ENCODE measurements at places on chromosomes 6 and 20. TPM values are rescaled to one million over a fixed set of nuclear protein-coding genes. Genes with fewer than 3 reads are reported as not detected.

DNA sequence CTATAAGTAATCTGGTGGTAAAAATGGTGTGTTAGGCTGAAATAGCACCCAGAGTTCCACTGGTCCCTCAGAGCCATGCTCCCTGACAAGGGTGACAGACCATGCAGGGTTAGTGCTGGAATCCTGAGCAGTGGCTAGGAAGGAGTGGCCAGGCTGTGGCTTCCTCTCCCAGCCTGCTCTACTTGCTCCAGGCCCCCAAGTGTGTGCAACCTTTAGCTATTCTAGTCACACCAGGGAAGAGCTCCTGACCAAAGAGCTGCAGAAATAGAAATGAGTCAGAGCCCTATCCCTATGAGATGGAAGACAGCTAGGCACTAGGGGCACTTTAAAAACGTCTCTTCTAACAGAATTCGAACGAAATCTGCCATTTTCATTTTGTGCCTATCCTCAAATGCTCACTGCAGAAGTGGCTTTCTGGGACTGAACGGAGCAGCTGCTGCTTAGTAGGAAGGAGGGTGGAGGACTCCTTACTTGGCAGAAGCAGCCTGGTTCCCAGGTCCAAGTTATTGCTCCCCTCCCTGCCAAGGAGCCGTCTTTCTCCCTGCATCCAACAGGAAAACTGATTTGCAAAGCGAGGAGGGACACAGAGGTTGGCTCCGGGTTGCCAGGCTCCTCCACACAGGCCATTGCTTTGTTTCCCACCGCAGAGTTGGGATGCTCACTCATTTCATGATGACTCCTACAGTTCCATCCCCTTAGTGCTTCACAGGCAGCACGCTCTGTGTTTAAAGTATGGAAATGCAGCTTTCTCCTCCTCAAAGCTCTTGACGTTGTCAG lies 754.5 kb downstream of the C6orf118 start:
- no peaks in the 10 kb centered on the region for H3K27me3 ChIP-seq
- no peak overlapping the region for H3K27ac ChIP-seq
- no peaks in the 10 kb centered on the region for H3K4me1 ChIP-seq
- no peak for DNase-seq
- no peaks in the 10 kb centered on the region for H3K36me3 ChIP-seq

DNA sequence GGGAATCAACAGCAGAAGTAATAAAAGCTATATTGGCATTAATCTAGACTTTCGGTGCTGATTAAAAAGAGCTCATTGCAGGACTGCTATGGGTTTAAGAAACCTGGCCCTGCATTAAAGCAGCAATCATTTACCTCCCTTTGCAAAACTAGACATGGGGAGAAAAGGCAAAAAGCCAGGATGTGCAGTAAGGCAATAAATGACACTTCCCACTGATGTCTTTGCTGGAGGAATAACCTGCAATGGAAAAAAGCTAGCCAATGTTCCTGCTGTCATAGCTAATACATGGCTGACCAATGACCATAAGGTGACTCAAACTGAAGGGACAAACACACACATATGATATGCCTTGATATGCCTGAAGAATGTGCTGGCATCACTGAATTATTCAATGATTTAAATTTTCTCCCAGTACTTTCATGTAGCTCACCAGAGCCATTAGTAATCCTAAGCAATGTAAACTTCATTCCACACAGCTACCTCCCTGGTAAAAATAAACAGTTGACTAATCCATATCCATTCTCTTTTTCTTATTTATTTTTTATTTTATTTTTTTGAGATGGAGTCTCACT lies 8.7 kb downstream of the DNAAF9 start:
- H3K27me3 ChIP-seq, result no peaks in the 10 kb centered on the region
- H3K4me3 ChIP-seq, result no peak overlapping the region
- peaks cover 9% of the 10 kb centered on the region for H3K36me3 ChIP-seq
- H3K4me1 ChIP-seq, result no peaks in the 10 kb centered on the region

DNA sequence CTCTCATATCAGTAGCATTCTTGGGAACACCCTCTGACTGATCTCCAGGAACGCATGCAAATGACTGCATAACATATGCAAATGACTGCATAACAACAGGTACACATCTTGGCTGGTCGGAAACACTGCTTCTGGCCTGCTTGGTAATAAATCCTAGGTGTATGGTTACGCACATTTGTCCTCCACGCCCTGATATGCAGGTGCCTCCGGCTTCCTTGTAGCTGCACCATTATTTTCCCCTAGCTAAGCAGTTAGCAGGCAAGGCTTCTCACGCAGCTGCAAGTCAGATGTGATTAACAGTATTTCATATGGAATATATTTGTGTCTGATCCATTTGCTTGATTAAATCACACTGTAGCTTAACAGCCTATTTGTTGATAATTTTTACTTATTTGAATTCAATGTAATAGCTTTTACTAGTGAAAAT lies 5.9 kb downstream of the RPS6KA2 start:
- H3K27me3 ChIP-seq, result peaks cover 16% of the 10 kb centered on the region
- no peak overlapping the region for H3K27ac ChIP-seq
- peaks cover 2% of the 10 kb centered on the region for H3K36me3 ChIP-seq

GRCh38 chr6:89574910-89575561 lies 63.5 kb downstream of the LYRM2 start:
- DNase-seq, result no peak
- H3K36me3 ChIP-seq, result no peaks in the 10 kb centered on the region

DNA sequence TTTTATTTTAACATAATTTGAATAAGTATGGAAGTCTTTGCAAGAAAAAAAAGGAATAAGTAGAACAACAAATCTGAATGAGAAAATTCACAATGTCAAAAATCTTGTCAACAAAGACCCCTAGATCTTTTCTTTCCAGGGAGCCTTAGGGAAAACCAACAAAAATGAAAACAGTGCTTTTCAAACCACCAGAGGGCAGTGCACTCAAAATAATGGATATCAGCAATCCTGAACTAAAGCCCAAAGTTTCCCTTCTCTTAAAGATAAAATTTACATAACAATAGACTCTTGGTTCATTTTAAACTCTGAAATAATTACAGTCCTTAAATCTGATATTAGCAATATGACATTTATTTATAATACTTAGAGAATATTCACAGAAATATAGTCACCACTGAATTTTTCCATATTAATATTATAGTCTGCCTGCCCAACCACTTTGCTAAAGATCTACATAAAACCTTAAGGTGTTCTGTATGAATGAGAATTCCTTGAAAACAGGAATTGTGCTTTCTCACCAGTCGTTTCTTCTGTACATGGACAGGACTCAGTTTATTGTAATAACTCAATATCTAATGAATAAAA lies 105.3 kb upstream of the BMP5 start:
- no peaks in the 10 kb centered on the region for H3K36me3 ChIP-seq
- DNase-seq, result no peak
- H3K27ac ChIP-seq, result no peak overlapping the region
- no peak overlapping the region for H3K4me3 ChIP-seq

DNA sequence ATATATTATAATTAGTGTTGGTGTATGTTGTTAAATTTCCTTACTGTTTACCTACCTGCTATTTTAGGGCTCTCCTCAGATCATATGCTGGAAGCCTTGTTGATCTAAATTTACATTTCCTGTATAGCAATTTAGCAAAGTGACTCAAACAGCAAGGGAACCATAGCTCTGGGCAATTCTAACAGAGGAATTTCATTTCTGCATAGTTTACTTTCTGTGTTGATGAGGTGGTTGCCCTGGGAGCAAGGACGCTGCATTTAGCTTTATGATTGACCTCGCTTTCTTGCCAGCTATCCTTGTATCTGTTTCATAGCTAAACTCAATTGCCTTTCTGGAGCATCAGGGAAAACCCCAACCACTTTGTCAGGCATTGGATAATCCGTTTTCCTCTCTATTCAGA lies 810.8 kb downstream of the GRIK2 start:
- no peaks in the 10 kb centered on the region for H3K27me3 ChIP-seq
- H3K4me3 ChIP-seq, result no peak overlapping the region
- no peak for DNase-seq
- no peaks in the 10 kb centered on the region for H3K4me1 ChIP-seq
- no peak overlapping the region for H3K27ac ChIP-seq
- no peaks in the 10 kb centered on the region for H3K36me3 ChIP-seq

DNA sequence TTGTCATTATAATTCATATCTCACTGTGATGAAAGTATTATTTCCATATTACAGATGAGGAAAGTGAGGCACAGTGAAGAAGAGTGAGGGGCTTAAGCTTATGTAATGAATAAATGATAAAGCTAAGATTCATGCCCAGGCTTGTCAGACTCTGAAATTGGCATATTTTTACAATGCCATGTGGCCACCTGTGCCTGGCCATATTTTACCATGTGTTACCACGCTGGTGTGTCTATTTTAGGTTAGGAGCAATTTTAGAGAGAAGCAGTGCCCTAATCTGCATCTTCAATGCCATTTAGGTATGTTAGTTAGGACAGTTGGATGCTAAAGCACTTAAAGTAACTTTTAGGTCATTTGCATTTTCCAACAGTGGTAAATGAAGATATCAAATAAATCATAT lies 188.0 kb upstream of the FLRT3 start:
- no peak for DNase-seq
- no peak overlapping the region for H3K27ac ChIP-seq
- H3K4me1 ChIP-seq, result no peaks in the 10 kb centered on the region

GRCh38 chr20:38569747-38570525 lies 11.1 kb upstream of the ADIG start:
- H3K4me3 ChIP-seq, result no peak overlapping the region
- no peak for DNase-seq
- H3K36me3 ChIP-seq, result peaks cover 2% of the 10 kb centered on the region
- no peak overlapping the region for H3K27ac ChIP-seq
- H3K4me1 ChIP-seq, result no peaks in the 10 kb centered on the region

DNA sequence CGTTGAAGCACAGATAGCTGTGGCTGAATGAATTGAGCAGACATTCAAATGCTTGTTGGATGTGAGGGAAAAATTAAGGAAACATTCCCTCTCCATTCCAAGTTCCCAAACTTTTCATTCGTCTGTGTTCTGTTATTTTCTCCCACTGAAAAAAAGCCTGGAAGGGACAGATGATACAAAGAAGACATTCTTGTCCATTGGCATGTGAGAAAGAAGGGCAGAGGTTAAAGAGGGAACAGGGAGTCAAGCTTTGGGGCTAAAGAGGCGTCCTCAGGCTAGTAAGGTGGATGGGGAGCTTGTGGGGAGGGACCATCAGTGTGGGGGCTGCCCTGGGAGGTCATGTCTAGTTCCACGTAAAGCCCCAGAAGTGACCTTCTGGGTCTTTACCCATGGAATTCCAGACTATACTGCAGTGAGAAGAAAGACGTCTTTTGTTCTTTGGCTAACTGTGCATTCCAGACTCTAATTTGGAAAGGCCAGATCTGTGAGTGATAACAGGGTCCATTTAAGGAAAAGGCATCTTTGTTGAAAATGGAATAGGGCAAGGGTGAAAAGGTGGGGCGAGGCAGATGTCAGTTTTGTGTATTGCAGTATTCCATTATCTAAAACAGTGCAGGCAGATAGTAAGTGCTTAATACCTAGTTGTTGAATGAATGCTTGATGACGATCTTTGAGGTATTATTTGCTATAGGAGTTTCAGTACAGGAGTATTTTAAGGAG lies 117.5 kb downstream of the SOX4 start:
- no peak overlapping the region for H3K4me3 ChIP-seq
- no peaks in the 10 kb centered on the region for H3K4me1 ChIP-seq
- H3K36me3 ChIP-seq, result no peaks in the 10 kb centered on the region
- no peak for DNase-seq

- H3K27ac ChIP-seq, result no peak overlapping the region
- H3K4me1 ChIP-seq, result no peaks in the 10 kb centered on the region
- no peak overlapping the region for H3K4me3 ChIP-seq
- peaks cover 23% of the 10 kb centered on the region for H3K27me3 ChIP-seq
Observed at GRCh38 chr20:47149939-47150338, 206.6 kb downstream of the ZMYND8 start.

DNA sequence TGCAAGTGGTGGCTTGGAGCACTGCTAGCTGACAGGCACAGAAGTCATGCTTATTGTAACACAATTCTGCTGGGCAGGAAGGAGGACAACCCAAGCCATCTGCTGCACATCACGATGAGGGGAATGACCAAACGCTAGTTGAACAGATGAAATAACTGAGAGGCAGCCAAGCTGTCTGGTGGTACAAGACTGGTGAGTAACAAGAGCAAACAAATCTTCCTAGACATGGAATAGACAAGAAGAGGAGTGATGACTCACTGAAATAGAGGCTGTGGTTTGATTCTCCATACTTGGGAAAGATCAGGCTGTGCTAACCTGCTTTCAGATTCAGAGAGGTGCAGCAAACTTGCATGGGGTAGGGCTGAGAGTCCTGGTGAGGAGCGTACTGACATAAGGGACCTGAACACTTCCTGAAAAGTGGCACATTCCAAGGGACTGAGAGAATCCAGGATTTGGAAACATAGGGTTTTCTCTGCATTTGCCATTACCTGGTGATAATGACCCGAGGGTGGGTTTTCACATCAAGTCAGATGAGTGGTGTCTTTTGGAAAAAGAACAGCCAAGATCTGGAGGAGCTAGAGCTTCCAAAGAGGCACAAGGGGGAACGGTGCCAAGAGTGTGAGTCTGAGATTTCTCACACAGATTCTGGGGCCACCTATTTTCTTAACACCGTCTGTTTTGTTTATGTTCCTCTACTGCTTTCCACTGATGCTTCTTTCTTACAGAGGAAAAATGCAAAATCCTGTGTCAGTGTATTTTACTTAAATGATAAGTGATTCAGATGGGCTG lies 60.0 kb downstream of the PRL start:
- H3K27ac ChIP-seq, result no peak overlapping the region
- H3K4me3 ChIP-seq, result no peak overlapping the region
- H3K4me1 ChIP-seq, result no peaks in the 10 kb centered on the region
- no peaks in the 10 kb centered on the region for H3K36me3 ChIP-seq

DNA sequence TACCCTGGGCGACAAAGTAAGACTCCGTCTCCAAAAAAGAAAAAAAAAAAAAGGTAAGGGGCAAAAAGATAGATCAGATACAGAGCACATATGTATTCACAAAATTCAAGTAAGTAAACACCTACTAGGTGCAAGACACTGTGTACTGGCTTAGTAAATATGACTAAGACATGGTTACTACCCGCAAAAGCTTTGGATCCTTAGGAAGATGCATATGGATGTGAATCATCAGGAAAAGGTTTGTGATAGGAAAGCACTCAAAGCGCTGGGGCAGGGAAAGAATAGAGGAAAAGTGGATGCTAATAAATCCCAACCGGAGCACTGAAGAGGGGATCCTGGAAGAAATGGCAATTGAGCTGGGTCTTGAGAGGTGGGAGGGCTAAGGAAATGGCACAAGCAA lies 118.8 kb upstream of the FAM184A start:
- no peak overlapping the region for H3K27ac ChIP-seq
- no peaks in the 10 kb centered on the region for H3K27me3 ChIP-seq
- no peak overlapping the region for H3K4me3 ChIP-seq
- DNase-seq, result no peak
- no peaks in the 10 kb centered on the region for H3K4me1 ChIP-seq

The GGT7 gene
- total RNA-seq, result 23.1 TPM

The NRSN1 gene
- total RNA-seq, result not detected

Measured in activated T-cell treated with anti-CD3 and anti-CD28 coated beads, Interleukin-2, amount 50 U/mL, for 72 hours (primary cell).